NT2/D1 (cell line): ENCODE measurements at places on chromosomes 2 and 18.

- DNase-seq, result no peak
Observed at GRCh38 chr2:40260437-40260836, 191.5 kb downstream of the SLC8A1 start.

DNA sequence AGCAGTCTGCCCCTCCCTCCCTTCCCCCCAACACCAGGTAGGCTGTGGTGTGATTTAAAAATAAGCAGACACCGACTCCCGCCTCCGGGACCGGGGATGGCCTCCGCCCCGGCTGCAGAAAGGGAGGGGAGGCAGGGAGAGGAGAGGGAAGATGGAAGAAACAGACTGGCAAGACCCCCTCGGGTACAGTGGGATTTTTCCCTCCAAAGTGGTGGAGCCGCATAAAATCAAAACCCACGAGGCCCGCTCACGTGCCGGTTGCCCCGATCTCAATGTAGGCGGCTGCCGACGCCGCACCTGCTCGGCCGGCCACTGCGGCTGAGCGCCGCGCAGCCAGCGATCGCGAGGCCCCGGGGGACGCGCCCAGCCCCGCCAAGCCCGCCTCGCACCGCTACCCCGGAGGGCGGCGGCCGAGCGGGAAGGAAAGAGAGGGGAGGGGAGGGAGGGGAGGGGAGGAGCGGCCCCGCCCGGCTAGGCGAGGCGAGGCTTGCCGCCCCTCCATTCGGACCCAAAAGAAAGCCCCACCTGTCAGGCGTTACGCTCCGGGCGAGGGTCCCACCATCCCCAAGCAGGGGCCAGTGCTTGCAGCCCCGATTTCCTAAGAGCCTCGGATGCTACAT lies 811 bp downstream of the ADD2 start:
- peak; percentile 79 for DNase-seq

DNA sequence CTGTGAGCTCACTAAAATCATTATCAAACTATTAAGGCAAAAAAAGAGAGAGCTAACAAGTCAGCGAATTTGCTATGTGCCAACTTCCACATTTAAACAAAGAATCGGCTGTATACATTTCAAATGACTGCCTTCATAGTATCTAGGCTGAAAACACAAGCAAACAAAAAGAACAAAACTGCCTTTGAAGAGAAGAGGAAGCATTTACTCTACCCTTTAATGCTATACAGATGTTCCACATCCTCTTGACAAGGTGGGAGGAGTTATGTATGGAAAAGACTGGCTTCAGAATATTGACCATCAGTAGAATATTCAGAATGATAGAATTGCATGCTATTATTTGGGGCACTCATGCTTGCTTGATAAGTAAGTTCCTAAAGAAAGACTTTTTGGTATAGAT lies 741.7 kb downstream of the PLCL1 start:
- DNase-seq, result no peak

DNA sequence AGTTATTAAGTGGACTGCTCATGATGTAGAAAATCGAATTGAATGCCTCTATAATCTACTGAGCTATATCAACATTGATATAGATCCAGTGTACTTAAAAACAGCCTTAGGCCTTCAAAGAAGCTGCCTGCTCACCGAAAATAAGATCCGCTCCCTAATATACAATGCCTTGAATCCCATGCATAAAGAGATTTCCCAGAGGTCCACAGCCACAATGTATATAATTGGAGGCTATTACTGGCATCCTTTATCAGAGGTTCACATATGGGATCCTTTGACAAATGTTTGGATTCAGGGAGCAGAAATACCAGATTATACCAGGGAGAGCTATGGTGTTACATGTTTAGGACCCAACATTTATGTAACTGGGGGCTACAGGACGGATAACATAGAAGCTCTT lies 2.0 kb downstream of the KLHL23 start:
- DNase-seq, result no peak

- no peak for DNase-seq
Observed at GRCh38 chr2:24766609-24767008, 26.6 kb downstream of the PTRHD1 start.

- no peak for DNase-seq
Observed at GRCh38 chr2:115678129-115678528, 1235.7 kb downstream of the DPP10 start.

DNA sequence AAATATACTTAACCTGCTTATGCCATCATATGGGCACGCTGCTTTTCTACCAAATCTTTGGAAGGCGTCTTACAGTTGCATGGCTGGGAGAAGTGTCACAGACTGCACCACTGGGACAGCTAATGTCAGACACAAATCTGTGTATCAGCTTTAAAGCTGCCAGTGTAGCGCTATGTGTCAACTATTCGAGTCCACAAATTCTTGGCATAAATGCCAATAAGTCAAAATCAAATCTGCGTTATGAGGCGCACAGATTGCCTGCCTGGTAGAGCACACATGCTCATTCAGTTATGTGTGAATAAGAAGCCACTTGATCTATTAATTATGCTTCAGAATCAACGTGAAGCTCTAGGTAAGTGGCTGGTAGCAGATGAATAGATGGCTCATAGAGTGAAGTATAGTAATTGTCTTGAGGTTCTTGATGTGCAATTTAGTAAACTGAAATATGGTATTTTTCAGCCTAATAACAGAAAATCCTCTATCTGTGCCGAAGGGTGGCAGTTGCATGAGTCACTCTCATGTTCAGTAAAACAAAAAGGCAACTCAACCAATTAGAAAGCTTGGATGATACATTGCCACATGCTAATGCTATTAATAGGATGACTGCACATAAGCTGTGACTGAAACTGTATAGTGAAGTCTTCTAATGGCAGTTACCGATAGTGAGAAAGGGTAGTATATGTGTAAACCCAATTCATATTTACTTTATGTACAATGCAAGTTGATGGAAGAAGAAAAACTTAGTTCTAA lies 52.0 kb downstream of the DCC start:
- no peak for DNase-seq

- DNase-seq, result no peak
Observed at GRCh38 chr2:16713011-16713423, 47.4 kb upstream of the CYRIA start.
